ENCODE measurements at places on chromosomes 2 and 18. TPM values are rescaled to one million over a fixed set of nuclear protein-coding genes. Genes with fewer than 3 reads are reported as not detected.

GRCh38 chr18:62514570-62514969 is 8.3 kb upstream of the ZCCHC2 start:
- no peak overlapping the region for H3K27ac ChIP-seq
- H3K36me3 ChIP-seq, result no peaks in the 10 kb centered on the region
- H3K4me3 ChIP-seq, result no peak overlapping the region
- H3K4me1 ChIP-seq, result no peaks in the 10 kb centered on the region
- H3K27me3 ChIP-seq, result no peaks in the 10 kb centered on the region
- no peak for DNase-seq

DNA sequence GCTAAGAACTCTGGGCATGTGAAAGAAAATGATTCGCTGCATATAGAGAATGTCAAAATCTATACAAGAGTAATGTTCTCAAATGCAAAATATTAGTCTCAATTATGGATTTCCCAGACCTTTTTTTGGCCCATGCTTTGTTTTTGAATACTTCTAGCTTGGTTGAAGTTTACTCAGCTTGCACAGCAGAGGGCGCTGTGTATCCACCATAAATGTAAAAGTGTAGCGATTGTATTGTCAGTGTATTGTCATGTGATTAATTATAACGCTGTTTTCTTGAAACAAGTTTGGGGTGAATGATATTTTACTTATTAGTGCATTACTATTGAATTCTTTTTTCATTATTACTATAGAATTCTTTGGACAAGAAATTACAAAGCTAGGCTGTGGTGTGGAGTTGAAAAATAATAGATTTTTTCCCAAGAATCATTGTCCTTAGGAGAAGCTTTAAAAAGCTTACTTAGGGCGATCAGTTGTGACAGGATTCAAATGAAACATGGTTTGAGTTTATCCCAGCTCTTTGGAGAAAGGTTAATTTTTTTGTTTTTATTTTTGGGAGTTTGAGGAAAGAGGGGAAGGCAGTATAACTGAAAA is 98.3 kb downstream of the PIK3C3 start:
- peaks cover 3% of the 10 kb centered on the region for H3K36me3 ChIP-seq
- peak; percentile 26 for DNase-seq

- H3K4me3 ChIP-seq, result no peak overlapping the region
- no peak for DNase-seq
- H3K27me3 ChIP-seq, result no peaks in the 10 kb centered on the region
- H3K36me3 ChIP-seq, result no peaks in the 10 kb centered on the region
- H3K4me1 ChIP-seq, result peaks cover 30% of the 10 kb centered on the region
Measured at GRCh38 chr2:169072163-169072925, 3.0 kb downstream of the DHRS9 start.

DNA sequence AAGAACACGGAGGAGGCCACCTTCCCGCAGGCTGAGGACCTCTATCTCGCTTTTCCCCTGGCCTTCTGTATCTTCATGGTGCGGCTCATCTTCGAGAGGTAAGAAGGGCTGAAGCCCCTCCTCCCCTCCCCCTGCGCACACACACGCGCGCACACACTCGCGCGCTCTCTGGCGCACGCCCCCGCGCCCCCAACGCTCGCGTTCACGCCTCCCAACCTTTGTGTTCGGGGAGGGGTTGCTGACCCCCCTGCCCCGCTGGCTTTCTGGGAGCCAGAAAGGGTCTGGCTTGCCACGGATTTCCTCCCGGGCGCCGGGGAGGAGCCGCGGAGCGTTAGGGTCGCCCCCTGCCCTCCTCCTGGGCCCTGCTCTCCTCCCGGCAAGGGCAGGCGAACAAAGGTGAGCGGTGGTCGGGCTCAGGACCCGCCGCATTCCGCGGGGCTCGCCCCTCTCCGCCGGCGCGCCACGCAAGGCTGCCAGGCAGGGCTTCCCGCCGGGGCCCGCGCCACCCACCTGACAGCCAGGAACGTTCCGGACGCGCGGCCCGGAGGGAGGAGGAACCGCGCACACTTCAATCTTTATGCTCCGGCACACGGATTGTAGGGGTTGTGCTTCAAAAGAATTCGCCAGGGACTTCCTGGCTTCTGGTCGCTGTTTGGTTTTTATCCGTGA is 583 bp downstream of the CERS6 start:
- no peaks in the 10 kb centered on the region for H3K4me1 ChIP-seq
- H3K27ac ChIP-seq, result peak overlapping the region; percentile 32
- H3K27me3 ChIP-seq, result no peaks in the 10 kb centered on the region
- peak overlapping the region; percentile 94 for H3K4me3 ChIP-seq
- DNase-seq, result peak; percentile 68
- H3K36me3 ChIP-seq, result no peaks in the 10 kb centered on the region

DNA sequence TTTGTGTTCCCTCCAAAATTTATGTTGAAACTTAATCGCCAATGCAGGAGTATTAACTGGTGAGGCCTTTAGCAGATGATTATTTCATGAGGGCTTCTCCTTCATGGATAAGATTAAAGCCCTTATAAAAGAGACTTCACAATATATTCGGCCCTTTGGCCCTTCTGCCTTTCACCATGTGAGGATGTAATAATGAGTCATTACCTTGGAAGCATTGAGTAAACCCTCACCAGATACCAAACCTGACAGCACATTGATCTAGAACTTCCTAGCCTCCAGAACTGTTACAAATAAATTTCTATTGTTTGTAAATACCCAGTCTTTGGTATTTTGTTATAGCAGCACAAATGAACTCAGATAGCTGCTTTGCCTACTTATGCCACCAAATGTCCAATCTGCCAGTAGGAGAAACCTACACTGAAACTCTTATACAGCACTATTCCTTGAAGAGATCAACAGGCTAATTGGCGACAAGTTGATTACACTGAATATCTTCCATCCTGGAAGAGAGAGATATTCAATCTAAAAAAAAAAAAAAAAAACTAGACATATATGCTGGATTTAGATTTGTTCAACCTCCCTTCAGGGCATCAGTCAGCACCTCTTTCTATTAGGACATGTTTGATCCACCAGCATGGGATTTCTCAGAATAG is 125.9 kb upstream of the COL5A2 start:
- H3K4me3 ChIP-seq, result no peak overlapping the region
- no peaks in the 10 kb centered on the region for H3K4me1 ChIP-seq
- no peak overlapping the region for H3K27ac ChIP-seq

GRCh38 chr2:100786297-100786658 is 33.7 kb upstream of the NPAS2 start:
- no peaks in the 10 kb centered on the region for H3K27me3 ChIP-seq
- H3K4me1 ChIP-seq, result peaks cover 32% of the 10 kb centered on the region
- no peak overlapping the region for H3K4me3 ChIP-seq
- peak overlapping the region; percentile 84 for H3K27ac ChIP-seq

ZNF521 gene
- total RNA-seq, result 28.2 TPM

RUFY4 gene
- total RNA-seq, result not detected

GLS gene
- 274 TPM for total RNA-seq

GCG gene
- total RNA-seq, result not detected

All from thyroid gland (tissue), 4 donors.